ENCODE measurements at places on chromosomes 4 and X.

DNA sequence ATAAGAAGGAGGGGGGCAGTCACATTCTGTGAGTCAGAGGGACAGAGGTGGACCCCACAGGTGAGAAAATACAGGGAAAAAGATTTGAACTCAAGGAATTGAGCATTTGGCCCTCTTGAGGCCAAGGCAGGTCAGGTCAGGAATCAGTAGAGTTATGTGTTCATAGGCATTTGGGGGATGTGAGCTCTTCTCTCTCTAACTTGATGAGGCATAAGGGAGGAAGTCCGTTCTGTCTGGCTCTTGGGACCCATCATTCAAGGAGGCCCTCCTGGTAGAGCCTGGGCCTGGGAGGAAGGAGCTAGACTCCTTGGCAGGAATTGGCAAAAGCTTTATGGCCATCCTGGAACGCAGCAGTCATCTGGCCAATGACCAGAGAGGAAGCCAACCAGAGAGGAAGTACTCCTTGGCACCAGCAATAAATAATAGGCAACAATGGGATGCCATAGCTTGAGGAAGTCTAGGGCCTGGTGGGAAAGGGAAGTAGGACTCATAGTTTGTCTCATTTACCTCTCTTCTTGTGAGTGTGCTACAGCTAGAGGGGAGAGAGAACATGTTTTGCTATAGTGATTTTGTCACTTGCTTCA lies 53.0 kb downstream of the MSN start:
- no peak for DNase-seq

DNA sequence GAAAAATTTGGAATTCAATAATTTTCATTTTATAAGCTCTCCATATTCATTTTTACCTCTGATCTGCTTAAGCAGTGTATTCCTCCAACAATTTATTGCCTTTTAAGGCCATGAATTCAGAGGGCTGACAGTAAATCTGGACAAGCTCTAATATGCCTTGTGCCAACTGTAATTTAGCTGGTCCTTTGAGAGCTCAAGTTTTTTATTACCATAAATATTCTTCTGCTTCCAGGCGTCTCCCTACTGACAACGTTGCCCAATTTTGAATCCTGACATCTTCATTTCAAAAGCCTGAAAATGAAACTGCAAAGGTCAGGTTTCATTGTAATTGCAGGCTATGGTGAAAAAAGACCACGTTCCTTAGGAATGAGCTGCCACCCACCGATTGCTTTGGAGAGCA lies 95.8 kb upstream of the GEMIN8 start:
- no peak for DNase-seq

DNA sequence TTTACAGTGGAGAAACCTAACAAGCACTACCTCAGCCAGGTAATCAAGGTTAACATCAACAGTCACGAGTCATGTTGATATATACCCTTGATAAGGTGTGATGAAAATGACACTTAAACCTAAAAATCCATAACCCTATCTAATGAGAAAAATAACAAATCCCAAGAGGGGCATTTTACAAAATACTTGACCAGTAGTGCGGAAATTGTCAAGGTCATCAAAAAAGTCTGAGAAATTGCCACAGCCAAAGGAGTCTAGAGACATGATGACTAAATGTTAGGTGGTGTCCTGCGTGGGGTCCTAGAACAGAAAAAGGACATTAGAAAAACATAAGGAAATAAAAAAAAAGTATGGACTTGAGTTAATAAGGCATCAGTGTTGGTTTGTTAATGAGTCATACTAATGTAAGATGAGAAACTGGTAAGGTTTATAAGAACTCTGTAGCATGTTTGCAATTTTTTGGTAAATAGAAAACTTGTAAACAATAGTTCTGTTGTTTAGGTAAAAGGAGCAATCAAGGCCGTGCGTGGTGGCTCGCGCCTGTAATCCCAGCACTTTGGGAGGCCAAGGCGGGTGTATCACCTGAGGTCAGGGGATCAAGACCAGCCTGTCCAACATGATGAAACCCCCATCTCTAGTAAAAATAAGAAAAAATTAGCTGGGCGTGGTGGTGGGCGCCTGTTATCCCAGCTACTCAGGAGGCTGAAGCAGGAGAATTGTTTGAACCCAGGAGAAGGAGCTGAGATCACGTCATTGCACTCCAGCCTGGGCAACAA lies 2.9 kb downstream of the RPL36A start:
- DNase-seq = no peak

DNA sequence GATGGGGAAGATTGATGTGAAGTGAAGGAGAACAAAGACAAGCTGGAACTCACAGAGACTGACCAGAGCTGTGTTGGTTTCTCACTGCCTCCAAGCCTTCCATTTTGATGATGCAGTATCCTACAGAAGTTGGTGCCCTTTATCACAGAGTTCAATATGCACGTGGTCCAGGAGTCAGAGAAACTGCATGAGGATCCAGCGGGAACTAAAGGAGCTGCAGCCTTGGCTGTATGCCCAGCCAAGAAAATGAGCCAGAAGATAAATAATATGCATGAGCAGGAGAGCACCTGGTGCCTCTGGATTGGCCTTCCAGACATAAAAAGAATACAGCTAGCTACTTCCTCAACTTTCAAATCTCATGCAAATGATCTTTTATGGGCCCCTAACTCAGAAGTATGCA lies 44.3 kb upstream of the DCLK2 start:
- DNase-seq = no peak

GRCh38 chr4:13836946-13837912 lies 209.7 kb upstream of the BOD1L1 start:
- no peak for DNase-seq

DNA sequence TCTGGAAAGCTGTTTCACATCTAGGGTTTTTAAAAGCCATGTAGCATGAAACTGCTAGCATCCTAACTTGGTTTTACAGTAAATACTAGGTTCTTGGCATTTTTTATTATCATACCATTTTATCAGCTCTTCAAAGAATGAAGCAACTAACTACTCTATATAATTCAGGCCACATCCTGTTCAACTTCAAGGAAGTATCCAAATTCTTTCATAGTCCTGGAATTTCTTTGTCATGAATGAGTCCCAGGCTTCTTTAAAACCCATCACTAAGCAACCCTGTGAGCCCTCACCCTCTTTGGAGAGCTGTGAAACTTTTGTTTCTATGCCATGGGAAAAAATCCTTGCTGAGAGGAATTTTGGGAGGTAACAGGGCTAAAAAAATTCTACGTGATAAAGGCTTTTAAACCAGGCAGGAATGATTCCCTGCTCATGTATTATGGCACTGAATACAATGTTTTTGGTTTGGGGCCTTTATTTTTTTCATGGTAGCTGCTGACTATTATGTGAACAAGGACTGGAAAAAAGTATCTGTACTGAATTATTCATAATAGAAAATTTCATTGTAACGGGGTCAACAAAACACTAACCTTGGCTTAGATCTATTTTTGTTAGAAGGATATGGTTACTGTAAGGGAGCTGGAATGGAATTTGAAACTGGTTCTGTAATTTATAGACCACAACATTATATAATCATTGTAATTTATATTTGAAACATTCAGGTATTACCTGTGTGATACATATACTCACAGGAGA lies 164.9 kb downstream of the DCTD start:
- DNase-seq = no peak

- no peak for DNase-seq
These were observed 140.6 kb downstream of the TBL1X start for GRCh38 chrX:9605484-9605883.

DNA sequence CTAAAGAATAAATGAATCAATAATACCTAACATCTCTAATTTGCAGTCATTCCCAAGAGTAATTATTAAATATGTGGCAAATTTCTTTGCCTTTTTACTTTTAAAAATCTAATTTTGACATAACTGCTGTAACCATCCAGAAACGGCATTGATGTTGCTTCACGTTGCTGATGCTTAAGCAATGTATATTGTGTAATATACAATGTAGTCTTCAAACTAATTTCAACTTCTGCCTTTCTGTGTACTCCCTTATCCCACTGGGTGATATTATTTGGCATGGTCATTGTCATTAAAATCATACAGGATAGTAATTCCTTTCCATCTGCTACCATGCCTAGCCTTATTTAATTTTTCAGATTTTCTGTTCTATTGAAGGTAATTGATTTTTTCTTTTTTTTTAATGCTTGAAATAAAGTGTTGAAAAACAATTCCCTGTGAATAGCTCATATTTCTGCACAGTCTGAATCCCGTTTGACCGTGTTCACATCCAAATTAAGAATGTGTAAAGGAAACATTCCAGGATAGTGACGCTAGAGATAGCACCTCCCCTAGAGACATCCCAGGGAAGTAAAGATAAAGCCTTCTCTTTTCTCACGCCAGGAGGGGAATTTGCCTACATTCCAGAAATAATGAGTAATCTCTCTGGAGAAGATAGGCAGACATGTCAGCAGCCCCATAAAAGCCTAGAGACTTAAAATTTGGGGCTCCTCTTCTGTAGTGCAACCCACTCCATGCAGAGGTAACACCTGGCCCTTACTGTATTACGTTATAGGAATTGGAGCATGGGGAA lies 8.6 kb downstream of the FAM200B start:
- no peak for DNase-seq

- DNase-seq = no peak
These were observed 255.3 kb downstream of the RAPGEF2 start for GRCh38 chr4:159358226-159358625.

- no peak for DNase-seq
These were observed 104.7 kb upstream of the BCOR start for GRCh38 chrX:40202456-40202855.

GRCh38 chr4:23680671-23681518 lies 209.0 kb downstream of the PPARGC1A start:
- no peak for DNase-seq

- DNase-seq = no peak
These were observed 11.2 kb upstream of the CXCR3 start for GRCh38 chrX:71629467-71629866.

- no peak for DNase-seq
These were observed 607.4 kb upstream of the PITX2 start for GRCh38 chr4:111230265-111230664.

- no peak for DNase-seq
These were observed 37.2 kb upstream of the TMEM131L start for GRCh38 chr4:153428941-153429475.

- DNase-seq = no peak
These were observed 300.2 kb upstream of the VCX start for GRCh38 chrX:7542587-7543380.

DNA sequence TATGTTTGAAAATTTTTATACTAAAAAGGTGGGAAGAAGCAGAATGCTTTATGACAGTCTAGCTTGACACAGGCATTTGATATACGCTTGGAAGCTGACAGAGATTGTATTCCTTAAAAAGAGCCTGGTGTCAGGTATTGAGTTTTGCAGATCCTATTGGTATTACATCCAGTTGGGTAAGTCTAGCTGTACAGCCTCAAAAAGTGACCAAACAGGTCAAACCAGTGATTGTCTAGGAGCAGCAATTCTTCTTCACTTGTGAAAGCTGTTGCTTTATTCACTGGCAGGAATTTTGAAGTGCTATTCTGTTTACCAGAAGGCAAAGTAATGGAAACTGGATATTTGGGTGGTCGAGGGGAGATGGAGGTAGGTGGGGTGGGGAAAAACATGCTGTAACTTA lies 77.5 kb downstream of the UCHL1 start:
- DNase-seq = no peak

DNA sequence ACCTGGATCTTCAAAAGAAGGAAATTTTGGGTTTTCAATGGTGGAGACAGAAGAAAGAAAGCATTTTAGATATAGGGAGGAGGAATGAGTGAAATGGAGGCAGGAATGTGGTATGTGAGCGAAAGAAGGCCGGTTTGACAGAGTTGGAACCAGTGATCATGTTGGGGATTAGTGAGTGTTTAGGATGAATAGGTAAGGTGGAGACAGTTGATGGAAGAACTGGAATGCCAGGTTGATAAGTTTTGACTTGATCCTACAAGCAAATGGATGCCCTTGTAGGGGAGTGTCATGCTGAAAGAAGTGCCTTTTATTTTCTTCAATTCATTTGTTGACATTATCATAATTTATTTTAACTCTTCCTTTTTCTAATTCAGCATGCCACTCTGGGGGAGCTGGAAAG lies 207.8 kb upstream of the AMOT start:
- no peak for DNase-seq

DNA sequence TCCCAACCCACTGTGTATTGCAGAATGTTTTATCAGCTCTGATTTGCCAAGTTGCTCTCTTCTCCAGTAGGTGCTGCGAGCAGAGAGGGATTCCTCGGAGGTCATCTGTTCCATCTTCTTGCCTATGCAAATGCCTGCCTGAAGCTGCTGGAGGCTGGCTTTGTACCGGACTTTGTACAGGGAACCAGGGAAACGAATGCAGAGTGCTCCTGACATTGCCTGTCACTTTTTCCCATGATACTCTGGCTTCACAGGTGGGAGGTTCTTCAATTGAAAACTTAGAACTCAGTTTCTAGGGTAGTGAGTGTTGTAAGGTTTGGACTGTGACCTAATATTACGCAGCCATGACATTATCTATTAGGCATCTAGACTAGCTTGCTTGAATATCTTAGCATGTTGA lies 24.9 kb downstream of the AR start:
- DNase-seq = no peak

DNA sequence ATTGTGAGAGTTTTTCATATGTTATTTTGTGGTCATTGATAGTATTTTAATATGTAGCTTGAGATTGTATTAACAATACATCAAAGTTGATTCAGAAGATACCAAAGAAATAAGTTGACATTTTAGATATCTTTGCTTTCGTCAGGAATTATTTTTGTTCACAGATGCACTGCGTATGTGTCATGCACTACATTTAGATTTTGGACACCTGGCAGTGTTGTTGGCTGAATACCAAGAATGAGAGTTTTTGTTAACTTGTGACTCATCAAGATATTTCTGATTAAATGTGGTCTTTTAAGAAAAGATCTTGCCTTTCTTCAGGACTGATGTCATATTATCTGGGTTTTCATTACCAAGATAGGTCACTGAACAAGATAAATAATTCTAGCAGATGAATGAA lies 633.4 kb downstream of the CENPC start:
- no peak for DNase-seq

DNA sequence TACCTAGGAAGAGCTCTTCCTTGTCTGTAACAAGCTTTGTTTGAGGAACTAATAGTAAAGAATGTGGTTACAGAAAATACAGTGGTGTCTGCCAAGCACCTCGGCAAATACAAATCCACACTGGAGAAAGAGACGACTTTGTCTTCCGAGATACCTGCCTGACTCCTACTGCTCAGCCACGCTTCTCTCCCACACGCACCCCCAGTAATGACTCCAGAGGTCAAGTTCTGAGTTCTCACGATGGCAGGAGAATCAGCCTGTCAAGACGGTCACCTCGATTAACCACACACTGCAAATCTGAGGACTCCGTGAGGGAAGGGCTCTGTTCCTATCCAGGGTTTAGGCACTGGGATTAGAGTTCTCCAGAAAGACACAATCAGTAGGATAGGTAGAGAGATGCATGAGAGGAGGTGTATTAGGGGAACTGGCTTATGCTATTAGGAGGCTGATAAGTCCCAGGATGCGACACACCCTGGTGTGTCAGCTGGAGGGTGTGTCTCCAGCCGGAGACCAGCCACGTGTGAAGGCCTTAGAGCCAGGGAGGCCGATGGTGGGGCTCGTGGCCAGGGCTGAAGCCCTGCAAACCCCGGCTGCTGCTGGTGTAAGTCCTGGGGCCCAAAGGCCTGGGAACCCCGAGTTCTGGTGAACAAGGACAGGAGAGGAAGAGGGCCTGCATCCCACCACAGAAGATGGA lies 8.4 kb upstream of the TRIML2 start:
- DNase-seq = no peak

GRCh38 chrX:107714206-107714891 lies 61.2 kb downstream of the TSC22D3 start:
- no peak for DNase-seq
